NCI-H226 (cell line): ENCODE measurements at places on chromosomes 12 and 14.

GRCh38 chr14:24958271-24958670, 91.7 kb downstream of the STXBP6 start:
- no peak for DNase-seq

DNA sequence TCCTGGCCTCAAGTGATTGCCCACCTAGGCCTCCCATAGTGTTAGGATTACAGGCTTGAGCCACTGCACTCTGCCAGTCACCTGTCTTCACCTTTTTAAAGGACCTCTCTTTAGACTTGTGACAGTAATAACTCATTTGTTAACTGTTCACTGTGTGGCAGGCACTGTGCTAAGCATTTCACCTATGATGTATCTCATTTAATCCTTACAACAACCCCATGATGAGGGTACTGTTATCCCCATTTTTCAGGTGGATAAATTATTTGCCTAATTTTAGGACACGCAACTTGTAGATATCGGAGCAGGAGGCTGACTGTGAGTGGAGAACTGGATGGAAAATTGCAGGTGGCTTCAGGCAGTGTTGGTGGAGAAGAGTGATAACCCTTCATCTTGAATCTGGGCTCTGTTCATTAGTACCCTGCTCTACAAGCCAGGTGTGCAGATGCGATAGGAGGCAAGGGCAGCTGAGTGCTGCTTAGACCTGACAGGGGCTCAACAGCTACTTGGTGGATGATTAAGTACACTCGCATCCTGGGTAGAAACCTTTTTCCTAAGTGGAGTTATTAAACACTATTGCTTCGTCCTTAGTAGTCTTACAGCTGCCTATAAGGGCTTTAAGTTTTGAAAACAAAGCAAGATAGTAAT, 2.7 kb downstream of the TCTN1 start:
- no peak for DNase-seq

DNA sequence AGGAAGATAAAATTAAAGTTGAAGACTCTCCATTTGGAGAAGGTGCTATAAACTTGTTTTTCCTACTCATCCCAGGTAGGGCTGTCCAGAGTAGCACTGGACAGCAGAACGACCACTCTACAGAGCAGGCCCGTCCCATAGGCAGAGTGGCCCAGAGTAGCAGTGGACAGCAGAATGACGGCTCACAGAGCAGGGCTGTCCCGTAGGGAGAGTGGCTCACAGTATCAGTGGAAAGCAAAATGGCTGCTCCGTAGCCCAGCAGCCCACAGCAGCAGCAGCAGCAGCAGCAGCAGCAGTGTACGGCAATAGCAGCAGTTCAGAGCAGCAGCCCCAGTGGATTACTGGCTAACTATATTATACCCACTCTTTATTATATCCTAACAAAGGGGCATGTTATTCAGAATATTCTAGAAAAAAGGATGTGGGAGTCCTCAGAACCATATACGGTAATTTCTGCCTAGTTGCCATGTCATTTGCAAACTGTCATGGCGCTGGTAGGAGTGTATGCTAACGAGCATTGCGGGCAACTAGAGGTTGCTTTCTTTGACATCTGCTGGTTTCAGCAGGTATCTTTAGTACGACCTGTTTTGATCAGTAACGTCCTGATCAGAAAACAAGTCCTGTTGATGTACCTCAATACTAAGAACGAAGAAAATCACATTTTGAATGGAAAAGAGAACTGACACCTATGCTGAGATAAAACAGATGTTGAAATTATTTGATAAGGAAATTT, 567.3 kb downstream of the SLC16A7 start:
- DNase-seq, result no peak

GRCh38 chr14:57692671-57693070, 173.2 kb downstream of the SLC35F4 start:
- DNase-seq, result peak; percentile 7

DNA sequence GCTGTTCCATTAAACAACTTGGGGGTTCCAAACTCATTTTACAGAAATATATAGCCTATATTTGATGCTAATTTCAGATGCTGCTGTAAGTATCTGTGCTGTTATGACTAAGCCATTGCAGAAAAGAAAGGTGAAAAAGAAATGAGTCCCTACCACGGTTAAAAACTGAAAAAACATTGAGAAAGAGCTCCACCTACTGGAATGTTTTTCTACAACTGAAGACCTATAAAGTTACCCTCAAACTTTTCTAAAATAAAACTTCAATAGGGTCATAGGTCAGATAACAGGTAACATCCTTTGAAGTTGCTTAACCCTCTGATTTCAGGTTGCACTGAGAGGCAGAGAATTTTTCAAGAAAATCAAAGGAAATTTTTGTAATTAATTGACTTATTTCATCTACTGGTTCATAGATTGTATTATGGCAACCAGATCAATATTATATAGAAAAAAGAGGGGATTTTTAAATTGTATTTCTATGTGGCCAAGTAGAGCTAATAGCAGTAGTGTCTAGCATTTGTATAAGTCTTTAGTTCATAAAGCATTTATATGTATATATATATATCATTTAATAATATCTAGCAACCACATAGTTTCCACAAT, 279.9 kb downstream of the RPS29 start:
- peak; percentile 36 for DNase-seq

DNA sequence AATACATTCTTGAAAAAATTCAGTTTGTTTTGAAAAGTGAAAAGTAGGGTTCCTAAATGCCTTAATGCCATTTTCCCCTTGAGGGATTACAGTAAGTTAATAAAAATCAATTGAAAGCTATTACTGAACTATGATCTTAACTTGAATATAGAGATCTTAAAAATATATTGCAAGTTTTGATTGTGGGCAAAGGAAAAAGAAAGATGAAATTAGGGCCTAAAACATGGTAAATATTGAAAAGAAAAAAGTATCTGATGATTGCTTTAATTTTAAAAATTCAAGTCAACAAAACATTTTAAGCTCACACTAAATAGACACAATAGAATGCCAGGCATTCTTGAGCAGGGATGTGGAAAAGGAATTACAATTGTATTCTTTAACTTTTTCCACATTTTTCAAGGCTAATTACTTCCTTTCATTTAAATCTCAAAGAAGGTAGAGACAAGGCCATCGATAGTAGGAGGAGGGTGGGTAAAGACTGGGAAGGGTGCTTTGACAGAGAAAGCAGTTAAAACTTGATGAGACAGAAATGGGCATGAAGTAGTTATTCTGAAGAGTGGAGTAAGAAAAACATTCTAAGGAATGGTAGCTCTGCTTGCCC, 294.4 kb downstream of the NELL2 start:
- DNase-seq, result no peak

DNA sequence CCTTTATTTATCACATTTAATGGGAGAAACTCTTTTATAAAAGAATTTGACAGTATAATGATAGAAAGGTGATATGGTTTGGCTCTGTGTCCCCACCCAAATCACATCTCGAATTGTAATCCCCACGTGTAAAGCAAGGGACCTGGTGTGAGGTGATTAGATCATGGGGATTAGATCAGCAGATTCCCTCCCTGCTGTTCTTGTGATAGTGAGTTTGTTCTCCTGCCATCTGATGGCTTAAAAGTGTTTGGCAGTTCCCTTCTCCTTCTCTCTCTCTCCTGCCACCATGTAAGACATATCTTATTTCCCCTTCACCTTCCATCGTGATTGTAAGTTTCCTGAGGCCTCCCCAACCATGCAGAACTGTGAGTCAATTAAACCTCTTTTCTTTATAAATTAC, 1110.3 kb downstream of the FLRT2 start:
- no peak for DNase-seq

GRCh38 chr12:93273834-93274564, 103.7 kb upstream of the NUDT4 start:
- no peak for DNase-seq

GRCh38 chr12:24853588-24853987, 95.3 kb downstream of the BCAT1 start:
- peak; percentile 55 for DNase-seq

DNA sequence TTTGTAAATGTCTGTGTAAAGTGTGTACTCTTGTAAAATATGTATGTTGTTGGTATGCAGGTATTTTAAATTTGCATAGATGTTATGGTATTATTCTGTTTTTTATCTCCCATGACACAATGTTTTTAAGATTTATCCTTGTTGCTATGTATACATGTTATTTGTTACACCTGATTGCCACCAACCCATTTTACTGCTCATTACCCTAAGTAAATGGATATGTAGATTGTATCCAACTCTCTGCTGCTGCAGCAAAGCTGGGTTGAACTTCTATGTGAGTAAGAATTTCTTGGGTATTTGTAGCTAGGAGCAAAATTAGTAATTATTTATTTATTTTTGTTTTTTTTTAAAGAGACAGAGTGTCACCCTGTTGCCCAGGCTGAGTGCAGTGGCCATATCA, 6.2 kb downstream of the APAF1 start:
- no peak for DNase-seq
